ENCODE measurements at places on chromosomes 5 and 9.
A peak's percentile ranks its signal among the peaks of the same experiment; 100 is the strongest.

DNA sequence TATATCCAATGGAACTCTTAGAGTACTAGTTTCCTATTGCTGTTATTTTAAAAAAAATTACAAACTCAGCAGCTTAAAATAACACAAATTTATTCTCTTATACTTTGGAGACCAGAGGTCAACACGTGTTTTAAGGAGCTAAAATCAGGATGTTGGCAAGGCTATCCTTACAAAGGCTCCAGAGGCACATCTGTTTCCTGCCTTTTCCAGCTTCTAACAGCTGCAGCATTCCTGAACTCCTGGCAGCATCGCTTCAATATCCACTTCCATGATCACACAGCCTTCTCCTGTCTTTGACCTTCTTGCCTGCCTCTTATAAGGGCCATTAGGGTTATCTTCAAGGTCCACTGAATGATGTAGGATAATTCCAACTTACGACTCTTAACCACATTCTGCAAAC is 92.2 kb upstream of the CCNG1 start:
- no peak for DNase-seq

GRCh38 chr9:107213080-107213479 is 70.0 kb upstream of the RAD23B start:
- no peak for DNase-seq

- DNase-seq, result peak; percentile 43
These were observed 13.4 kb upstream of the FGF1 start for GRCh38 chr5:142699184-142699720.

- DNase-seq, result no peak
These were observed 109.8 kb downstream of the MCTP1 start for GRCh38 chr5:95175106-95175505.

GRCh38 chr5:138662599-138662998 is 87.4 kb upstream of the HSPA9 start:
- DNase-seq, result no peak

DNA sequence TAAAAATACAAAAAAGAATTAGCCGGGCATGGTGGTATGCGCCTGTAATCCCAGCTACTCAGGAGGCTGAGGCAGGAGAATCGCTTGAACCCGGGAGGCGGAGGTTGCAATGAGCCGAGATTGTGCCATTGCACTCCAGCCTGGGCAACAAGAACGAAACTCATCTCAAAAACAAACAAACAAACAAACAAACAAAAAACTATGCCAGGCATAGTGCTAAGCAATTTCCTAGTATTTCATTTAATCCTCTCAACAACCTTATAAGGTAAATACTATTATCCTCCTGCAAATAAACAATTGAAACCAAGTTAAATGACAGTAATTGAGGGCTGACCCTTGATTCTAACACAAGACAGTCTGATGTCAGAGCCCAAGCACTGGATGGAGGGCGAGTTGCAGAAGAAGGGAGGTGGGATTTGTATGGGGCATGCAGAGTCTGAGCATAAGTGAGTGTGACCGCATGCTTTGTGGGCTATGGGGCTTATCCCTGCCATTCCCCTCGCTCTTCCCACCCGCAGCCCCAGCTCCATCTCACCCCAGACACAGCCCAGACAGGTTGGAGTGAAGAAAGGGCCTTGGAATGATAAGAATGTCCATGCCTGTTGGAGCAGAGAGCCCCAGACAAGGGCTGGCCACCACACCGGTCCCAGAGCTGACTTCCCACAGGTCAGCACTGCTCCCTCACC is 24.3 kb upstream of the RPS14 start:
- DNase-seq, result no peak

DNA sequence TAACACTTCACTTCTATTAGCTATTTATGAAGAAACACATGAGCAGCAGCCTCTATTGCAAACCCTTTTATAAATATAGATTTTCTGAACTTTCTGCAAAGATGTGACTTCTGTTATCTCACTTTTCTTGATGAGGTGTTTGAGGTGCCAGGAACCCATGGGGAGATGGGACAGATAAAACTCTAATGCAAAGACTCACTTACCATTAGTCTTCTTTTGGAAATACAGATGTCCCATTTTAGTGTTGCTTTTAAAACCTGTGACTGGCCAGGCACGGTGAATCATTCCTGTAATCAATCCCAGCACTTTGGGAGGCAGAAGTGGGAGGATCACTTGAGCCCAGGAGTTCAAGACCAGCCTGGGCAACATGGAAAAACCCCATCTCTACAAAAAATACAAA is 171.3 kb upstream of the GAS1 start:
- DNase-seq, result no peak

DNA sequence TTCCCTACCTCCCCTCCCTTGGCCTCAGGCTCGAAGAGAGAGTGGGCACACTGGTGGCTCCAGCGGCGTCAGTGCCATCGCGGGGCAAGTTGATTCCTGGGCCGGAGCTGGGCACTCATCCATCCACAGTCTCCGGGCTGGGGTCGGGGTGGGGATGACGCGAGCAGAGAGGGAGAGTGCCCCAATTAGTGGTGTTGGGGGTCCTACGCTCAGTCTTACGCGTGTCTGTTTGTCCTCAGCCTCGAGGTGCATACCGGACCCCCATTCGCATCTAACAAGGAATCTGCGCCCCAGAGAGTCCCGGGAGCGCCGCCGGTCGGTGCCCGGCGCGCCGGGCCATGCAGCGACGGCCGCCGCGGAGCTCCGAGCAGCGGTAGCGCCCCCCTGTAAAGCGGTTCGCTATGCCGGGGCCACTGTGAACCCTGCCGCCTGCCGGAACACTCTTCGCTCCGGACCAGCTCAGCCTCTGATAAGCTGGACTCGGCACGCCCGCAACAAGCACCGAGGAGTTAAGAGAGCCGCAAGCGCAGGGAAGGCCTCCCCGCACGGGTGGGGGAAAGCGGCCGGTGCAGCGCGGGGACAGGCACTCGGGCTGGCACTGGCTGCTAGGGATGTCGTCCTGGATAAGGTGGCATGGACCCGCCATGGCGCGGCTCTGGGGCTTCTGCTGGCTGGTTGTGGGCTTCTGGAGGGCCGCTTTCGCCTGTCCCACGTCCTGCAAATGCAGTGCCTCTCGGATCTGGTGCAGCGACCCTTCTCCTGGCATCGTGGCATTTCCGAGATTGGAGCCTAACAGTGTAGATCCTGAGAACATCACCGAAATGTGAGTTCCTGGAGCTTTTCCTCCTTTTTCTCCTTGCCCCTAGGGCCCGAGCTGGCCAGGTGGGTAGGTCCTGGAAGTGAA is 861 bp downstream of the NTRK2 start:
- DNase-seq, result no peak

DNA sequence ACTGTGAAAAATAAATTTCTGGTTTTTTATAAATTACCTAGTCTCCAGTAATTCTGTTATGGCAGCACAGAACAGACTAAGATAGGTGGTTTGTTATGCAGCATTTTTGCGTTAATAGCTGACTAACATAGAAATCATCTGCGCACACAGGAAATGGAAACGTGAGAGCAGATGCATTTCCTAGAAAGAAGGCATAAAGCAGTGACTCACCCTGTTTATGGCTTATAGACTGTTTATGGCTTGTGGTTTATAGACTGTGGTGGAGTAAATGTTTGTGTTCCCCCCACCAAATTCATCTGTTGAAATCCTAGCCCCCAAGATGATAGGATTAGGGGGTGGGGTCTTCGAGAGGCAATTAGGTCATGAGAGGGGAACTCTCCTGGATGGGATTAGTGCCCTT is 18.3 kb upstream of the OSMR start:
- DNase-seq, result no peak

DNA sequence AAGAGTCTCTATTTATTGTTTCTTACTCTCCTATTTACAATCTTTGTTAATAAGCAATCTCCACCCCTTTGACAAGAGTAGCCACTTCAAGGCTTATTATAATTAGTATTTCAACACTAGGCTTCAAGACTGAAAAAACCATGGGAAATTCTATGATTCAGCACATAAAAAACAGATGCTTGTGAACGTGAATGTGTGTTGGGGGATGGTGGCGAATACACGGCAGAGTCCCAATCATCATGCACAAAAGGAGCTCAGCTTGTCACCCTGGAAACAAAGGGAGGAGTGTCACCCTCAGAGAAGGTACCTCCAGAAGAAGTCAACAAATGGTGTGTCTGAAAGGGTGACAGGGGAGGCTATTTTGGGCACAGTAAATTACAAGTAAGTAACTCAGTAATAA is 157.2 kb upstream of the RETREG1 start:
- DNase-seq, result no peak

Measured in memory B cell (primary cell).